Left ventricle myocardium inferior (tissue), 1 donor: ENCODE measurements at places on chromosomes 2 and 18. TPM values are rescaled to one million over a fixed set of nuclear protein-coding genes. Genes with fewer than 3 reads are reported as not detected.

GRCh38 chr2:73053316-73054114 lies 18.0 kb downstream of the SFXN5 start:
- H3K27me3 ChIP-seq: no peaks in the 10 kb centered on the region
- DNase-seq: no peak
- H3K27ac ChIP-seq: no peak overlapping the region

- H3K27me3 ChIP-seq: no peaks in the 10 kb centered on the region
- H3K4me3 ChIP-seq: no peak overlapping the region
- no peaks in the 10 kb centered on the region for H3K4me1 ChIP-seq
- no peak for DNase-seq
- no peak overlapping the region for H3K27ac ChIP-seq
- no peaks in the 10 kb centered on the region for H3K36me3 ChIP-seq
Measured at GRCh38 chr18:43789234-43790000, 512.1 kb upstream of the SYT4 start.

DNA sequence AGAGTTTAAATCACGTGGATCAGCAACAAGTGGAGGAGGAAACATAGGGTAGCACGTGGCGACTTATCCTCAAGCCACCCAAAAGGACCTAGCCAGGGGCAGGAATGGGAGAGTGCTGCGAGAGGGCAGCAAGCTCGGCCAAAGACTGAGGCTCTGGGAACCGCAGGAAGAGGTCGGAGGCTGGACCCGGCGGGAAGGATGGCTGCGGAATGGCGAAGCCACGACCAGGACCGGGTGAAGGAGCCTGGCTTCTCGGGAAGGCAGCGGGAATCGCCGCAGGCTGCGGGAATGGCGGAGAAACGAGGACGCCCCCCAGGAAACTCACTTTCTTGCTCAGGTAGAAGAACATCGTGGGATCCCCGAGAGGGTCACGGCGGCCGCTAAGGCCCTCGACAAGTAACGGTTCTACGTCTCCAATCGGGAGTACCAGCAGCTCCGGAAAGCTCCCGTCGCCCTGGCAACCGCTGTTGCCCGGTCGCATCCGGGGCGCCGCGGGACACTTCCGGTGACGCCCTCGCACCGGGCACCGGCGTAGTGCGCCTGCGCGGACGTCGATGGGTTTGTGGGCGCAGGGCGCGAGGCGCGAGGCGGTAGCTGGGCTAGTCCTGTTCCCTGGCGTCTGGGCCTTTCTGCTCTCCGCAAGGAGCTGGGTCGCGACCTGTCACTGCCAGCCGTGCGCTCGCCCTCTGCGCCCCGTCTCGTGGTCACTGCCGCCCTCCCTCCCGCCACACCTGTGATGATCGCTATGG lies at the start of gene WDR35:
TSS of gene WDR35 (minus strand) at position 439 of the 749 bp plus-strand sequence. CDS start at position 349, 90 bp downstream.
- H3K27me3 ChIP-seq: no peaks in the 10 kb centered on the region
- H3K36me3 ChIP-seq: no peaks in the 10 kb centered on the region
- peaks cover 26% of the 10 kb centered on the region for H3K4me1 ChIP-seq
- peak; percentile 91 for DNase-seq
- peak within 1 kb of the TSS; percentile 90 for H3K4me3 ChIP-seq

DNA sequence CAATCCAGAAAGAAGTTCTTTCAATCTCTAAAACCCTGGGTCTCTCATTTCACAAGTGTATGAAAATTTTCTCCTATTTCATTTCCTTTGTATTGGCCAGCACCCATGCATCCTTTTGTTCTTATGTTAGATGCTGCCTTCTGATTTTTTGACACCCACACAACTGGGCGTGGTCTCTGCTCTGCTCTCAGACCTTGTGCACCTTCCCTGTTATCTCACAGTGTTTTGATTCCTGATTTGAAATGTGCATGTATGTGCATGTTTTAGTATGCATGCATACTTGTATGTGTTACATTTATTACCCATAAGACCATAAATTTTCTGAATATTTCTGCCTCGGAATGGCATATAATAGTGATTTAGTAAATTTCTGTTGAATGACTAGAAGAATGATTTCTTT lies 152.2 kb downstream of the CTNNA2 start:
- no peak for DNase-seq
- no peaks in the 10 kb centered on the region for H3K36me3 ChIP-seq
- H3K27me3 ChIP-seq: no peaks in the 10 kb centered on the region
- no peaks in the 10 kb centered on the region for H3K4me1 ChIP-seq

DNA sequence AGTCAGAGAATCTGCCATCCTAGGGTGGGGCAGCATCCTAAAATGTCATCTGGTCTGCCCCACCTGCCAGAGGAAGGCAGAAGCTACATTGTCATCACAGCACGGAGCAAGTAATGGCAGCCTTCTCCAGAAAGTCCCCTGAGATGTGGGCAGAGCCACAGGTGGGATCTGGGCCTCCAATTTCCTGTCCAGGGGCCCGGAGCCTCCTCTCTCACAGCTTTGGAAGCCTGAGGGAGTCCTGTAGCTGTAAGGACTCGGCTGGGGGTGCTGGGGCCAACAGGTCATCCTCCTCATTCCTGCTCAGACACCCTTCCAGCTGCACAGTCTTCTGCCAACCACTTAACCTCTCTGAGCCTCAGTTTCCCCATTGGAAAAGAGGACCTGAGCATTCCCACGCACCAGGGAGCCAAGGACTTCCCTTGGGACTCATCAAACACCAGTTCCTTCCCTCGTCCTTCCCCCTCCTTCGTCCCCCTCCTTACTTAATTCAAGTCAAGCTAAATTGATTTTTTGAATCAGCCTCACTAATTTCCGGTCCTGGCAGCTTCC lies 48.6 kb upstream of the ID2 start:
- H3K27ac ChIP-seq: no peak overlapping the region
- no peak for DNase-seq
- H3K36me3 ChIP-seq: no peaks in the 10 kb centered on the region
- no peaks in the 10 kb centered on the region for H3K27me3 ChIP-seq

DNA sequence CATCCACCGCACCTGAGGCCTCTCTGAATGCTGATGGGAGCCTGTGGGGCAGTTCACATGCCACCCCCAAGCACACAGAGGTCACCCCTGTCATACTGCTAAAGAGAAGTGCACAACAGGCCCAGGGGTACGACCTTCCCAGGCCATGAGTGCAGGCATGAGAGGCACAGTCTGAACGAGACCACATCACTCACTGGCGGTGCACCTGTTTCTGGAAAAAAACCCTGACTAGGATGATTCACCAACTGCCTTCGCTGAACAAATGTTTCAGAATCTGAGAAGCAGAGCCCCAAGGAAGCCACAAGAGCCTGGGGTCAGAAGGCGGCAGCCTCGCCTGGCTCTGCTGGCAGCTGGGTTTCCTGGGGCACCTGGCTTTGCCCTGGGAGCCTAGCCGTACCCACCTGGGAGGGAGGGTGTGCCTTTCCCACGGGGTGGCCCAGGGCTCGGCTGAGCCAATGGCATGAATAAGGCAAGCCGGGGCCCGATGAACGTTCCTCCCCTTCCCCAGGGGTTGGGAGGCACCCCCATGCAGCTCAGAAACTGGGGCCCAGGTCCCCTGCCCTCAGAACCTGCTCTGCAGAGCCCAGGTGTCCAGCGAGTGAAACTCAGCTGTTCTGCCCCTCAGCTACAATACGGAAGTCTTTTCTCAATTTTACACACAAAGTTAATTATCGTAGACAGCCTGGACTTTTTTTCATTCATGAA lies 73.8 kb downstream of the HDAC4 start:
- peaks cover 76% of the 10 kb centered on the region for H3K4me1 ChIP-seq
- H3K36me3 ChIP-seq: no peaks in the 10 kb centered on the region
- DNase-seq: no peak
- no peaks in the 10 kb centered on the region for H3K27me3 ChIP-seq
- H3K4me3 ChIP-seq: no peak overlapping the region

DNA sequence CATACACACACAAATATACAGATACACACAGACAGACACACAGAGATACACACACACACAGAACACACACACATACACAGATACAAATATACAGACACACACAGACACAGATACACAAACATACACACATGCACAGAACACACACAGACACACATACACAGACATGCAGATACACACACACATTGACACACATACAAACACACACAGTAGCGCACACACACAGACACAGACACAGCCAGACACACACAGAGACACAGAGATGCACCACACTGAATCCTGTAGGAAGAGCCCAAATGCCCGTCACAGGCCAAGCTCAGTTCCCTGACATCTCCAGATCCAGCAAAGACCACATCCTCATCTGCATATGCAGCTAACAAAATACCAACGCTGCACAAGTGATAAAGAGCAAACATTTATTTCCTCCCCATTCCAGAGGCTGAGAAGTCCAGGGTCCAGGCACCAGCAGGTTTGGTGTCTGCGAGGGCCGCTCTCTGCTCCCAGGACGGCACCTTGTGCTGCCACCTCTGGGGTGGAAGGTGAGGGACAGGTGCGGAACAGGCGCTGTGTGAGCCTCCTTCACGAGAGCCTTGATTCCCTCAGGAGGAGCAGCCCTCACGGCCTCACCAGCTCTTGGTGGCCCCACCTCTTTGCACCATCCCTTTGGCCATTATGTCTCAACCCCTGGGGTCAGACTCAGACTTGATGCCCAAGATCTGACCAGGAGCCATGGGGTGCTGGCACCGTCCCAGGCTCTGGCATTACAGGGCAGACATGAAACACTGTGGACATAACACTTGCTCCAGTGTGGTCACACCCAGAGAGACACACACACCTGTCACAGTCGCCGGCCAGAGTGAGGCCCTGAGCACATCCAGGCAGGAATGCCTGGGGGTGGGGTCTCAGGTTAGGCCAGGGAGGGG lies 108.7 kb downstream of the NDUFA10 start:
- no peaks in the 10 kb centered on the region for H3K27me3 ChIP-seq
- H3K4me3 ChIP-seq: no peak overlapping the region
- H3K4me1 ChIP-seq: peaks cover 19% of the 10 kb centered on the region

GRCh38 chr2:105739944-105740530 lies 4.7 kb upstream of the NCK2 start:
- H3K36me3 ChIP-seq: no peaks in the 10 kb centered on the region
- DNase-seq: no peak
- no peaks in the 10 kb centered on the region for H3K27me3 ChIP-seq
- H3K4me1 ChIP-seq: peaks cover 21% of the 10 kb centered on the region
- H3K4me3 ChIP-seq: no peak overlapping the region

DNA sequence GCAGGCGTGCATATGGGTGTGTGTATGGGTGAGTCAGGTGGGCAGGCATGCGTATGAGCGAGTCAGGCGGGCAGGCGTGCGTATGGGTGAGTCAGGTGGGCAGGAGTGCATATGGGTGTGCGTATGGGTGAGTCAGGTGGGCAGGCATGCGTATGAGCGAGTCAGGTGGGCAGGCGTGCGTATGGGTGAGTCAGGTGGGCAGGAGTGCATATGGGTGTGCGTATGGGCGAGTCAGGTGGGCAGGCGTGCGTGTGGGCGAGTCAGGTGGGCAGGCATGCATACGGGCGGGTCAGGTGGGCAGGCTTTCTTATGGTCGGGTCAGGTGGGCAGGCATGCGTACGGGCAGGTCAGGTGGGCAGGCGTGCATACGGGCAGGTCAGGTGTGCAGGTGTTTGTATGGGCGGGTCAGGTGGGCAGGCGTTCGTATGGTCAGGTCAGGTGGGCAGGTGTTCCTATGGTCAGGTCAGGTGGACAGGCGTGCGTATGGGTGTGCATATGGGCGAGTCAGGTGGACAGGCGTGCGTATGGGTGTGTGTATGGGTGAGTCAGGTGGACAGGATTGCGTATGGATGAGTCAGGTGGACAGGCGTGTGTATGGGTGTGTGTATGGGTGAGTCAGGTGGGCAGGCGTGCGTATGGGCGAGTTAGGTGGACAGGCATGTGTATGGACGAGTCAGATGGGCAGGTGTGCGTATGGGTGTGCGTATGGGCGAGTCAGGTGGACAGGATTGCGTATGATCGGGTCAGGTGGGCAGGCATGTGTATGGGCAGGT lies 28.7 kb upstream of the KLF11 start:
- no peaks in the 10 kb centered on the region for H3K27me3 ChIP-seq
- no peak for DNase-seq
- no peaks in the 10 kb centered on the region for H3K36me3 ChIP-seq
- no peak overlapping the region for H3K4me3 ChIP-seq
- peaks cover 9% of the 10 kb centered on the region for H3K4me1 ChIP-seq

DNA sequence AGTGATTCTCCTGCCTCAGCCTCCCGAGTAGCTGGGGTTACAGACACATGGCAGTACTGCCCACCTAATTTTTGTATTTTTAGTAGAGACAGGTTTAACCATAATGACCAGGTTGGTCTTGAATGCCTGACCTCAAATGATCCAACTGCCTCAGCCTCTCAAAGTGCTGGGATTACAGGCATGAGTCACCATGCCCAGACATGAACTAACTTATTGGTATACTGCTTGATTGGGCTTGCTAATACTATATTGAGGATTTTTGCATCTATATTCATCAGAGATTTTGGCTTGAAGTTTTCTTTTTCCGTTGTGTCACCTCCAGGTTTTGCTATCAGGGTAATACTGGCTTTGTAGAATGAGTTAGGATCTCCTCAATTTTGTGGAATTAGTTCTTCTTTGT lies 706.1 kb upstream of the HS6ST1 start:
- H3K4me1 ChIP-seq: no peaks in the 10 kb centered on the region
- no peak for DNase-seq
- no peak overlapping the region for H3K4me3 ChIP-seq
- H3K27ac ChIP-seq: no peak overlapping the region

DNA sequence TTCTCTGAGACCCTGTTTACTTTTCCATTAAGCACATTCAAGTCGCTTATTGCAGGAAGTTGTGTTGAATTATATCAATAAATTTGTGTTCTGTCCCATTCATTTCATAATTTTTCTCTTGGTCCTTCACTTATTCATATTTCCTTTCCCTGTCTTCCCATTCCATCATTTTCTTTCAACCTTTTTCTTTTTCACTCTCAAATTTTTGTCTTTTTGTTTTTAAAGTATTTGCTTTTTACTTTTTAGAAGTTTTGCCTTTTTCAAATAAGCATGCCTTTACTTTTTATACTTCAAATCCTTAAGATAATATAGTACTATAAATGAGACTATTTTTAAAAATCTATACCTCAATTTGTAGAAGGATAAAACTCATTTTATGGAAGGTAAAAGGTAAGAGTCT lies 120.5 kb downstream of the ATL2 start:
- no peaks in the 10 kb centered on the region for H3K36me3 ChIP-seq
- no peak overlapping the region for H3K27ac ChIP-seq
- H3K4me3 ChIP-seq: no peak overlapping the region
- H3K4me1 ChIP-seq: no peaks in the 10 kb centered on the region
- H3K27me3 ChIP-seq: no peaks in the 10 kb centered on the region

DNA sequence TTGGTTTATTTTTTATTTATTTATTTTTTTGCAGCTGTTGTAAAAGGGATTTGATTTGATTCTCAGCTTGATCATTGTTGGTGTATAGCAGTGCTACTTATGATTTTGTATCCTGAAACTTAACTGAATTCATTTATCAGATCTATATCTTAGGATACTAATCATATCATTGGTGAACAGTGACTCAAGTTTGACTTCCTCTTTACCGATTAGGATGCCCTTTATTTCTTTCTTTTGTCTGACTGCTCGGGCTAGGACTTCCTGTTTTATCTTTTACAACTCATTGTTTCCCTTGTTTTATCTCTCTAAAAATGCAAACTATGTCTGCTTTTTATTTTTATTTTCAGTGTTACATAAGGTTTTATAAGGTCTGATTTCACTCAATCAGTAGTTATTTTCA lies 23.6 kb downstream of the SP100 start:
- H3K4me1 ChIP-seq: peaks cover 43% of the 10 kb centered on the region
- no peak for DNase-seq
- no peak overlapping the region for H3K4me3 ChIP-seq
- peaks cover 32% of the 10 kb centered on the region for H3K36me3 ChIP-seq
- H3K27me3 ChIP-seq: no peaks in the 10 kb centered on the region

Gene PTPN4
- total RNA-seq: 45.4 TPM

Gene STARD6
- not detected for total RNA-seq

Gene RTTN
- total RNA-seq: 10.6 TPM

Gene NRP2
- total RNA-seq: 7.6 TPM

Gene TUBA3E
- total RNA-seq: 47.1 TPM

Gene NEU2
- total RNA-seq: not detected

Gene IL1R2
- total RNA-seq: 0.96 TPM

Gene PLEK
- 4.8 TPM for total RNA-seq

Gene IL1B
- total RNA-seq: 0.27 TPM

Gene NCKAP5
- total RNA-seq: 6.0 TPM
